ENCODE measurements at places on chromosomes 4 and X.

DNA sequence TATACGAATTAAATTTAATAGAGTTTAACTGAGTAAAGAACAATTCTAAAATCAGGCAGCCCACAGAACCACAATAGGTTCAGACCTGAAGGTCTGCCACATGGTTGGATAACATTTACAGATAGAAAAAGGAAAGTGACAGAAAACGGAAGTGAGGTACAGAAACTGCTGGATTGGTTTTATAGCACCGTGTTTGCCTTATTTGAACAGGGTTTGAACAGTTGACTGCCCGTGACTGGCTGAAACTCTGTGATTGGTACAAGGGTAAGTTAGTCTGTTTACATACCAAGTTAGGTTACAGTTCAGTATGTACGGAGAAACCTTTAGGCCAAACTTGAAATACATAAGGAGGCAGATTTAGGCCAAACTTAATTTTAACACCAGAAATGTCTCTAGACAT lies 64.1 kb upstream of the ATXN3L start:
- DNase-seq = no peak

GRCh38 chrX:32788936-32789335 lies 422.4 kb downstream of the DMD start:
- no peak for DNase-seq

- DNase-seq = no peak
Observed at GRCh38 chr4:68714400-68714799, 43.9 kb upstream of the UGT2B15 start.

GRCh38 chrX:31483336-31483735 lies 411.5 kb upstream of the FTHL17 start:
- DNase-seq = no peak

- no peak for DNase-seq
Observed at GRCh38 chr4:127505203-127505602, 127.6 kb upstream of the INTU start.

GRCh38 chrX:123487669-123488068 lies 245.2 kb downstream of the THOC2 start:
- DNase-seq = no peak

- DNase-seq = no peak
Observed at GRCh38 chr4:106986486-106986885, 49.6 kb downstream of the DKK2 start.

DNA sequence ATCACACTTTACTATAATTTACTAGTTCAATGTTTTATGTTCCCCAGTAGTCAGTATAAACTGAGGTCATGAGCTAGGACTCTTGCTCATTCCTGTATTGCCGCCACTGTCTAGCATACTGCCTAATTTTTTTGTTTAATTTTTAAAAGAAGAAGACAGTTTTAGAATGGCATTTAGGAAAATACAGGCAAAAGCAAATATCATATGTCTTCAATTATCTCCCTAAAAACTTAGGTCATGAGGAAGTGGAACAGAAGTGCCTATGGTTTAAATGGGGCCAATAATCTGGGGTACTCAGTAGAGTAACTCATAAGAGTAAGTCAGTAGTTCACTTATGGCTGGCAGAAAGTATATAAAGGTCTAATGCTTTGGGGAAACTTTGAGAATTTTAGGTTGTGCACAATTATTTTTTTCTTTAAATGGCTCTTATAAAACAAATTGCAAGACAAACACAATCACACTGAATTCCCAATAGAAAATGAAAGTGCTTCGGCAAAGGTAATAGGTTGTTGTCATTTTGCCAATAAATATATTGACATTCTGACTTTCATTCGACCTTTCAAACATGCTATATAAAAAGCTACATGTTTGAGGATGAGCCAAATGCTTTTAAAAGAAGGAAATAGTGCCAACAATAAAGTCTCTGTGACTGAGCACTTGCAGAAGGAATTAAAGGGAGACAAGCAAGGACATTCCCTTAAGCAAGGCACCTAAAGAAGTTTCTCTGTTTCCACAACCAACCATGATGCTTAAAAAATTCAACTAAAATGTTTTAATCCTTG lies 390.1 kb downstream of the PDGFC start:
- no peak for DNase-seq

DNA sequence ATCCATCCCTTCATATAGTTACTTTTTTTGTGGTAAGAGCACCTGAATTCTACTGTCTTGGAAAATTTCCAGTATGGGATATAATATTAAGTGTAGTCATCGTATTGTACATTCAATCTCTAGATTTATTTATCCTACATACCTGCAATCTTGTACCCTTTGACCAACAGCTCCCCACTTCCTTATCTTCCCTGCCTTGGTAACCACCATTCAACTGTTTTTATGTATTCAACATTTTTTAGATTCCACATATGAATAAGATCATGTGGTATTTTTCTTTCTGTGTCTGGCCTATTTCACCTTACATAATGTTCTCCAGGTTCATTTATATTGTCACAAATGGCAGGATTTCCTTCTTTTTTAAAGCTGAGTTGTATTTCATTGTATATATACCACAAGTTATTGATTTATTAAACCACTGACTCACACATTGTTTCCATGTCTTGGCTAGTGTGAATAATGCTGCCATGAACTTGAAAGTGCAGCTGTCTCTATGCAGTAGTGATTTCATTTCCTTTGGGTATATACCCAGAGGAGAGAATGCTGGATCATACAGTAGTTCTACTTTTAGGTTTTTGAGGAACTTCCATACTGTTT lies 572.5 kb downstream of the MAGEB5 start:
- DNase-seq = no peak

DNA sequence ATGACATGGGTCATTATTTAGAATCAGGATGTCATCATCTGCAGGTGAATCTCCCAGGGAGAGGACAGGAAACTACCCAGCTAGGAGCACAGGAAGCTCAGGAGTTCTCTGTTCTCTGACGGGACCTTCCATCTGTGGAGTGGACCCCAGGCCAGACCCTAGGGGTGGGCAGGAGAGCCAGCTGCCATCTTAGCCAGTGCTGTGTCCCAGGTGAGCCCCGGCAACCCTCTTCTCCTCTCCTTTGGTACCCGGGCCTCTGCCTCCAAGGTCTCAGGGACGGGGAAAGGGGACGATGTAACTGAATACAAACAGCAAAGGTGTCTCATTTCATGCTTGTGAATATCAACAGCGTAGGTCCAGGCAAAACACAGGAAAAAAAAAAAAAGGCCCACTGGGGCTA lies 48.5 kb downstream of the C4orf50 start:
- no peak for DNase-seq

- no peak for DNase-seq
Observed at GRCh38 chr4:44804301-44804700, 77.9 kb upstream of the GNPDA2 start.

- peak; percentile 79 for DNase-seq
Observed at GRCh38 chrX:13742397-13743176, 8.0 kb downstream of the OFD1 start.

GRCh38 chr4:32417113-32417704 lies 1697.0 kb downstream of the PCDH7 start:
- DNase-seq = no peak

DNA sequence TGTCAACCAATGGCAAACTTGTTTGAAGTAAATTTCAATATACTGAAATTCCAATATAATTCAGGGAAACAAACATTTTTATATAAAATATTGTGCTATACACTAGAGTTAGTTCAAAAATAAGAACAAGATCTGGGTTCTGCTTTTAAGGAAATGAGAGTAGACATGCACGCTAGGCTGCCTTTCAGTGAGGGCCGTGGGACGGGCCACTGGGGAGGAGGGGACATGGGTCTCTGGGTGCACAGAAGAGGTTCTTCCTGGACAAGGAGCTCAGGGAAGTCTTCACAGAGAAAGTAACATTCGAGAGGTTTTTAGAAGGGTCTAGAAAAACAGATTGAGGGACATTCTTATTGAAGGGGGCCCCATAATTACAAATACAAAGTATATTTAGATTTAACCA lies 64.4 kb downstream of the SHROOM3 start:
- DNase-seq = no peak

DNA sequence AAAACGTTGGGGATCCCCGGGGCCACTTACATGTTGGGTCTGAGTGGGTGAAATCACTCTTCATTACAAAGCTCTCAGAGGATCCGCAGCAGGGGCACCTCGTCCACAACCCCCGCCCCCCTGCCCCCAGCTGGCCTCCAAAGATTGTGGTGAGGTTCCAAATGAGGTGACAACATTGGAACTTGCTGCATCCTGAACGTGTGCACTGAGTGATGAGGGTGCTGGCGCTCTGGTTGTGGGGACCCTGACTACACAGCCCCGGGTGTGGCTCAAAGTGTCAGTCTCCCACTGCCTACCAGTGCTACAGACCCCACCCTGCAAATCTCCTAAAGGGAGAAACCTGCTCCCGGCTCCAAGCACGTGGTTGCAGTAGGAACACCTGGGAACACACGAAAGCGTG lies 111.9 kb downstream of the PHKA2 start:
- DNase-seq = no peak

GRCh38 chr4:38979511-38980230 lies 52.5 kb downstream of the TMEM156 start:
- DNase-seq = no peak

GRCh38 chrX:41293269-41293668 lies 40.7 kb upstream of the DDX3X start:
- peak; percentile 3 for DNase-seq

- no peak for DNase-seq
Observed at GRCh38 chrX:151225843-151226242, 49.5 kb downstream of the GPR50 start.

- DNase-seq = no peak
Observed at GRCh38 chr4:97656044-97656720, 487.1 kb downstream of the STPG2 start.

- no peak for DNase-seq
Observed at GRCh38 chrX:123493857-123494256, 239.0 kb downstream of the THOC2 start.

- no peak for DNase-seq
Observed at GRCh38 chrX:117147249-117147648, 684.5 kb upstream of the CT83 start.

- no peak for DNase-seq
Observed at GRCh38 chr4:82645936-82646565, 84.3 kb upstream of the TMEM150C start.

DNA sequence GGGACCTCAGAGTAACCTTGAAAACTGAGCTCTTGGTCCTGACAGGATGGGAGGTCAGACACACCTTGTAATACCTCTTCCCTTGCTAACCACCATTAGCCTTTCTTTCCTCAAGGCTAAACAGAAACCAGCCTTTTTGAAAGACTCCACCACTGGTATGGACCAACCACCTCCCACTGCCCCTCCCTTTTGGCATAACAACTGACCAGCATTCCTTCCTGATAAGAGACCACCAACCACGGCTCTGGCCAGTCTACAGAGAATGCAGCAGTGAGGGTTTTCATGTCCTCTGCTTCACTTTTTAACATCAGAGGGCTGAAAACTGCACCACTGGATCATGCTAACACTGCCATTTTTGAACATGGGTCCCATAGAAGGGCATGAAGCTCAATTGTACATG lies 100.2 kb upstream of the MID1IP1 start:
- no peak for DNase-seq

- peak; percentile 45 for DNase-seq
Observed at GRCh38 chrX:103919270-103919637, 43.2 kb upstream of the TMSB15B start.

DNA sequence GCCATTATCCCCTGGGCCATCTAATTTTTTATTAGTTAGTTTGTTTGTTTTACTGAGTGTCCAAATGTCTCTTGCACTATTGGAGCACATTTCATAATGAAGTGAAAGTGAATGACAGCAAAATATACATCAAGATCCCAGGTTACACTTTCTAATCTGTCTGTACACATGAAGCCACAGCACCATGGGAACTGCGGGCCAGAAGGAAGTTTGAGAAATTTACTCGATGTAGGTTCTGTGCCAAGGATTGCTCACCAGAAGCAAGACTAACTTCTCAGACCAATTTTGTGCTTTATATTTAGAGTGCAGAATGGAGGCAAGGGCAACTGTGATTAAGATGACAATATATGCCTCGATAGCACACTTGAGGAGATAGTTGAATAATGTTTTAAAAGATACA lies 258.0 kb downstream of the COL25A1 start:
- DNase-seq = no peak

- DNase-seq = no peak
Observed at GRCh38 chr4:6222761-6223292, 22.5 kb upstream of the JAKMIP1 start.

- no peak for DNase-seq
Observed at GRCh38 chr4:132284910-132285426, 864.1 kb upstream of the PCDH10 start.

Data from CD4-positive, alpha-beta T cell treated with Interleukin-21 for 1 hour (primary cell).